SK-N-SH treated with all-trans-retinoic acid at 6 μM for 48 hours (cell line): ENCODE measurements at places on chromosomes 7 and 10.

GRCh38 chr10:76334255-76334654 lies 902.8 kb downstream of the LRMDA start:
- no peak for ATAC-seq

- no peak for ATAC-seq
Measured at GRCh38 chr7:102721-103120, 89.7 kb upstream of the FAM20C start.

DNA sequence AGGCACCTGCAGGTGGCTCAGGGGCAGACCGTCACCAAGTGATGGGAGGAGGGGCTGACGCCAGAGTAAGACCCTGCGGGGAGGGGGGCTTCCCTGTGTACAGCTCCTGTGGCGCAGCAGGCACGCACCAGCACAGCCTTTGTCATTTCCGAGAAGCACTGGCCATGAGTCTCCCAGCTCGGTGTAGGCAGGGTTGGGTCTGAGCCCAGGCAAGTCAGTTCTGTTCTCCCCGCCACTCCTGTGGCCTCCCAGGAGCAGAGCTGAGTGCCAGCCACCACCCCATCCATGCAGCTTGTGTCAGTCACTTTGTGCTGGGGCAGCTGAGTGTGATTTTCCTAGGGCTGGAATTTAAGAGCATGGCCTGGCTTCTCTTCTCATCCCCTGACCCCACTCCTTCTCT lies 13.2 kb downstream of the CPSF4 start:
- no peak for ATAC-seq

DNA sequence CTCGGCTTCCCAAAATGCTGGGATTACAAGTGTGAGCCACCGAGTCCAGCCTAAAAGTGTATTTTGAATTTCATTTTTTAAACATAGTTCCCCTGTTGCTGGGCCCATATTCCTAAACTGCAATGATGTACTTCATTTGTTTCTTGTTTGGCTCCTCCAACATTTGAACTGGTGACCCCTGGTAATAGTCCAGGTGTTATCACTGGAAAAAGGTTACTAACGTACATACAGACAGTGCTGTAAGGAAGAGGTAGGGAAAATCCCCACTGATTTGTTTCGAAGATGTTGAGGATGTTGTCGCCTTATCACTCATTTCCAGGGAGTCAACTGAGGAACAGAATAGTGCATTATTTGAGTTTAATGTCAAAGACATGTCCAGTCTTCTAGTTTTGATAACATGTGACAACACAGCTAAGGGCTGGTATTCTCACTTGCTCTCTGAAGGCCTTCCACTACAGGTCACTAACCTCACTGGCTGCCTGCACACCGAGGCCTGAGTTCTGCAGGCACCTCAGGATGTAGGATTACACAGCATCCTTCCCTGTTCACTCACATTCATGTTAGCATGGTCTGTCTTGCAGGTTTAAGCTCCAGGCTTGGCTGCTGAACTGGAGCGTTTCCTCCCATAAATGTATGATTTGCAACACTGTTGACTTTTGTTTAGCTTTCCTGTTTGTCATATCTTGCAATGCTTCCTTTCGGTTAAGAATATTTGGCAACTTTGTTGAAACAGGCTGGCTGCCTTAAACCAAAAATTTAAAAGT lies 362.8 kb downstream of the INHBA start:
- no peak for ATAC-seq

- ATAC-seq = no peak
Measured at GRCh38 chr7:27345164-27345887, 102.7 kb downstream of the EVX1 start.
